ENCODE measurements at places on chromosomes 6 and 20.

GRCh38 chr6:161694995-161695394, 421.1 kb upstream of the AGPAT4 start:
- DNase-seq, result no peak

- DNase-seq, result no peak
These were observed 17.6 kb downstream of the PRDM1 start for GRCh38 chr6:106103728-106104109.

GRCh38 chr6:75489025-75489424, 4.6 kb downstream of the FILIP1 start:
- no peak for DNase-seq

DNA sequence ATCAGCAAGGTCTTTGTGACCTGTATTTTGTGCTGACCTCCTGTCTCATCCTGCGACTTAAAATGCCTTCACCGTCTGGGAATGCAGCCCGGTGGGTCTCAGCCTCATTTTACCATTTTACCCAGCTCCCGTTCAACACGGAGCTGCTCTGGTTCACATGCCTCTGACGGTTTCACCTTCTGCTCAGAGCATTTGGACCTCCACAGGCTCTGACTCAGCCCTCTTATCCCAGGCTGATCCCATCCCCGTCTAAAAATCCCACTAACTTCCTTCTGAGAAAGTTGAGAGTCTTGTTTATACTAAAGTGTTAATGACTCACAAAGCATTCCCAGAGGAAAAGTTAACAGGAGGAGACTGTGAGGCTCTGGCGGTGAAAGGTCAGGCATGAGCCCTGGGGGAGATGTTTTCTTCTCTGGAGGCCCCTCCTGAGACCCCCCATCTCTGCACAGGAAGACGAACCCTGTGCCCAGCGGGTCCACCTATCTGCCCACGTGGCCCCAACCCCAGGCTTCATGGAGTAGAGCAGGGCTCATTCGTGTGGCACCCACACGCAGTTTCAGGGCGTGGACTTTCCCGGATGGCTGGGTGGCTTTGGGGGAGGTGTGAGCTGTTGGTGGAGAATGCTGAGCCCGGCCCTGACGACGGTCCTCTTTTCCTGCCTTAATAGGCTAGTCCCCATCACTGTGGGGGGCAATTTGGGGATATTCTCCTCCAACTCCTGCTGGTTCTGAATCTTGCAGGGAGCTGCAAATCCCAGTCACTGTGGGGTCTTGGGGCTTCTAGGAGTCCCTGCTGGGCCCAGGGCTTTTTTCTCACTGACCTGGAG, 3.3 kb upstream of the BIRC7 start:
- DNase-seq, result no peak

DNA sequence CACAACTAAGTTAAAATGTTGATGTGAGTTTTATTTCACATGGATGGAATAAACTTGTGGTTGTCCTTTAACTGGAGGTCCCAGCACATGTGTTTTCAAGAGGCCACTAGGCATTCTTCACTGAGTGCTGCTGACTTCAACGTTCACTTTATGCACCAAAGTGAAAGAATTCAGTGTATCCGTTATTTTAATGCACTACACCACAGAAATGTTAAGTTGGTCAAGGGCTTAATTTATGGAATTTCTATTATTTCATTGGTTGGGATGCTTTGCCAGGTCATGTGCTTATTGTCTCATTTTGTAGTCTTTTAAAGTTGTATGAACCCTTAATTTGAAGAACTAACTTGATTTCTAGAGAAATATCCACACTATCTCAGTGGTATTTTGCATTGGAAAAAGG, 106.4 kb downstream of the PPP1R14C start:
- no peak for DNase-seq

GRCh38 chr6:154882107-154882506, 113.0 kb upstream of the TIAM2 start:
- DNase-seq, result no peak

GRCh38 chr6:158207422-158207788, 39.3 kb downstream of the GTF2H5 start:
- DNase-seq, result no peak

DNA sequence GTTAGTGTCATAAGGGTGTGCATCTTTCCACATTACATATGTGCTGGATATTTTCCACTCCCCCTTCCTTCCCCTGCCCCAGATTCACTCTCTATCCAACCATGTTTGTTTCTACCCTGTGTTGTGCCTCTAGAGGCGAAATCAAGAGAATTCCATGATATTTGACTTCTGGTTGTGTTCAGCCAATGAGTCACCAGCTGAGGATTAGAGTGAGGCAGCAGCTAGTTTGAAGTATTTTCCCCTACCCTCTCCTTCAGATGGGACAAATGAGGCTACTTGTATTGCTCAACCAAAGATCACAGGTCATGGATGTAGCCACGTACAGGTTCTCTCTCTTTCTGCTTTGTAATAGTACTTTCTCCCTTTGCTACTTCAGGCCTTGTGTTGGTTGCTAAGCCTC, 24.5 kb upstream of the OR2J2 start:
- DNase-seq, result no peak

GRCh38 chr20:33005132-33005566, 916 bp upstream of the SUN5 start:
- no peak for DNase-seq

DNA sequence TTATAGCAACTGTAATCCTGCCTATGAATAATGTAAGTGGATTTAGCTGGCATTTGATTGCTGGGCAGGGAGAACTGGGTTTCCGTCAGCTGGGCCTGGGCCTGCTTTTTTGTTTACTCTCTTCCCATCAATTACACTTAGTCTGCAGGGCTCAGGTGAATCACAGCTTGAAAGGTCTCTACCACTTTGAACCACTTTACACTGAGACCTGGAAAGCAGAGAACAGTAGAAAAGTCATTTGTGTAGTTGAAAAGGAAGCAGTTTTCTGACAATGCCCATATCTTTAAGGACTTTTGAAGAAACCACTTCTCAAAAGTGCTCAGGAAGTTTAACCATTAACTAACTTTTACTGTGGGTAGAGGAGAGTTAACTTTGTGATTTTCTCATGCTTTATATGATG, 315.4 kb upstream of the SASH1 start:
- no peak for DNase-seq

GRCh38 chr20:50385733-50386640, 124.2 kb upstream of the PTPN1 start:
- DNase-seq, result no peak
